ENCODE measurements at places on chromosomes 12 and 14.
A peak's percentile ranks its signal among the peaks of the same experiment; 100 is the strongest.

- no peak for DNase-seq
Observed at GRCh38 chr12:112740387-112740934, 51.1 kb upstream of the RPH3A start.

DNA sequence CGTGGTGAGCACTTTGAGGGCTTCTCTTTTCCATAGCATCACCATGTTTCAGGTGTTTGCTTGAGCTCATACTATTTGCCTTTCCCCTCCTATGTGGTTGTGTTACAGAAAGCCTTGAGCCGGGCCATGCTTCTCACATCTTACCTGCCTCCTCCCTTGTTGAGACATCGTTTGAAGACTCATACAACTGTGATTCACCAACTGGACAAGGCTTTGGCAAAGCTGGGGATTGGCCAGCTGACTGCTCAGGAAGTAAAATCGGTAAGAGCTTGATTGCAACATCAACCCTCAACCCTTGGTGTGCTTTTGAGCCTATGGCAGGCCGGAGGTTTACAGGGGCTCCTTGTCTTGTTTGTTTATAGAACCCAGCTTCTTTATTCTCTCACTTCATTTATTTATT, 8.1 kb downstream of the LETMD1 start:
- DNase-seq: peak; percentile 30

GRCh38 chr12:91194500-91194899, 11.9 kb upstream of the DCN start:
- DNase-seq: peak; percentile 12

GRCh38 chr14:41096131-41096530, 510.5 kb upstream of the LRFN5 start:
- DNase-seq: no peak

GRCh38 chr12:65248656-65249633, 29.5 kb upstream of the MSRB3 start:
- no peak for DNase-seq

GRCh38 chr12:147242-147641, 66.7 kb downstream of the SLC6A12 start:
- DNase-seq: no peak

DNA sequence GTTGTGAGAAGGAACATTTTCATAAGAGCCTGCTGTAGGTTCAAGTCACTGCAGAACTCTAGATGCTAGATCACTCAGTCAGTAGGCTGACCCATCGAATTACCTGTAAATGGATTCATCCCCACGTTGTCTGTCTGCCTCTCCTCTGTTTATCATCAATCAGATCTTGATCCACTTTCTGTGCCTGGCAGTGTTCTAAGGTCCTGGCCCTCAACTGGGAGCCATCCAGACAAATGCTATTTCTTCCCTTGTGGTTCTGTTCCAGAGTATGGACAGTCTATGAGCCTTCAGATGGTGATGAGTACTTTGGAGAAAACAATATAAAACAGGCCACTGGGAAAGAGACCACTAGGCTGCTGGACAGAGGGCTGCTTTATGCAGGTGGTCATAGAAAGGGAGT, 699.4 kb upstream of the TMEM132C start:
- no peak for DNase-seq

GRCh38 chr14:24784981-24785380, 151.0 kb upstream of the GZMB start:
- DNase-seq: no peak

DNA sequence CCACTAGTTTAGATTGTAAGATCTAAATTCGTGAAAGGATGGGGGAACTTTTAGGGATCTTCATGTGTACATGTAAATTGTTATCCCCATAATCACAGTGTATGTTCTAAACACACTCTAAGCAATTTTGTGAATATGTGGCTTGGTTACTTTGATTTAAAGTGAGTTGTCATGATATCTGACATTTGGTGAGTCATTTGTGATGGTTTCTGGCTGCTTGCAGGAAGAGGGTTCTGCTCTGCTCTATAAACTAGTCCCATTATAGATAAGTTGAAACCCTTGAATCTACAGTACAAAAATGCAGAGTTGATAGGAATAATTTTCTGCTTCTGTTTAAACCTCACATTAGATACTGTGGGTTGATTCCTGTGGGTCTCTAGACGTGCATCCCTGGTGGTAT, 14.8 kb downstream of the GUCY2C start:
- DNase-seq: no peak

- DNase-seq: peak; percentile 16
Observed at GRCh38 chr14:90677484-90678050, 138.7 kb downstream of the TTC7B start.
